ENCODE measurements at places on chromosomes 7 and 10.

DNA sequence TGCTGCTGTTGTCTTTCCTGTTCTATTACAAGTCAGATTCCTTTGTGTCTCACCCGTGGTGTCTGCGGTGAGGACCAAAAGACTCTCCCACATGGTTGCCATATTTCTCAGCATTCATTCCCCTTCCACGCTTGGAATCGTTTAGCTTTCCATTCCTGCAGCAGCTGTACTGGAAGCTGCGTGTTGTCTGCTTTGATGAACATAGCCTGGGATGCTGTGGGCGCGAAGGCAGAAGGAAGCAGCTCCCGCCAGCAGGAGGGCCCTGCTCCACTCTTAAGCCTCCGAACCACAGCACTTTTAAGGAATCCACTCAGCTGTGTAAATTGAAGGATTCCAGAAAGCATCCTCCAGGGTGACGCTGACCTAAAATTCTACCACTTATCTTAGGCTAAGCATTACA, 303.6 kb upstream of the PITRM1 start:
- no peak for DNase-seq

DNA sequence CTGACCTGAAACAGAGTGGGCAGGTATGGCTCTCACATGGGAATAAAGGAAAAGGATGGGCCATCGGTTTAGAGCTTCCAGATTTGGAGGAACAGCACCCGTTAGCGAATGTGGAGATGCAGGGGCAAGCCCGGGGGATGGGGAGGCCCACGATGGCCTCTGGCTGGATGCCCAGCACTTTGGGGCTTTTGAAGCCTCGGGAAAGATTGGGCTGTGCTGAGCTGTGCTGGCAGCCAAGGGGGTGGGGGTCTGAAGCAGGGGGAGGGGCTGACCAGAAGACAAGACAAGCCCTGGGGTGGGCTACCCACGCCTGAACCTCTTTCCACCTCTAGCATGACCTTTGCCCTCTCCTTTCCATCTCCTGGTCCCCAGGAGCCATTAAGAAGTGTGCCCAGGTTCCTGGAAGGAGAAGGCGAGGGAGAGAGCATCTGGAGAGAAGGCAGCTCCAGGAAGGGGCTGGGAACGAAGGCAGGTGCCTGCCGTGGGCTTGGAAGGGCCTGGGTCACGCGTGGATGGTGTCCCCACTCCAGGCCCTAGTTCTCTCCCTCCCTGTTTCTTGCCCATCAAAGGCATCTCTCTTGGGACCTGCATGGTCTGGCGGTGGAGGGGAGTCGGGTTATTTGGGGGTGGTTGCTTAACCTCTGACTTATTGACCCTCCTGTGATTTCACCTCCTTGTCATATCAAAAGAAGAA, 39.7 kb downstream of the JAKMIP3 start:
- no peak for DNase-seq

- no peak for DNase-seq
These were observed 690.4 kb upstream of the NRP1 start for GRCh38 chr10:34024693-34025425.

- DNase-seq: no peak
These were observed 25.2 kb downstream of the ASZ1 start for GRCh38 chr7:117402109-117402508.

DNA sequence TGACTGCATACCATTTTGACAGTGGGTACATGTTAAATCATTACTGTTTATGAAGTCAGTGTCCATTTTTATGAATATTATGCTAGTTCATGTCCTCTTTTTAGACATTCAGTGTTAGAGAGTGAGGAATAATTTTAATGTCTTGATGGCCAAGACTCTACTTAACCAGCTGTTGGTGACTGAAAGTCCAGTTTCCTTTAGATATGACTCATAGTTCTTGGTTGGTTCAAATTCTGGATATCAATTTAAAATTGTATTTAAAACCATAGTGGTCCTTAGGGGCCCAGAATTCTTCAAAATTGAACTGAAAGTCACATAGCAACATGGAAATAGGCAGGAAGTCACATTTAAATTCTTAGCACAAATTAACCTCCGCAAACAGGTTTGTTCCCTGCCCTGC, 196.5 kb upstream of the PRPS1L1 start:
- DNase-seq: no peak

GRCh38 chr10:103761075-103761920, 94.1 kb downstream of the SH3PXD2A start:
- no peak for DNase-seq

DNA sequence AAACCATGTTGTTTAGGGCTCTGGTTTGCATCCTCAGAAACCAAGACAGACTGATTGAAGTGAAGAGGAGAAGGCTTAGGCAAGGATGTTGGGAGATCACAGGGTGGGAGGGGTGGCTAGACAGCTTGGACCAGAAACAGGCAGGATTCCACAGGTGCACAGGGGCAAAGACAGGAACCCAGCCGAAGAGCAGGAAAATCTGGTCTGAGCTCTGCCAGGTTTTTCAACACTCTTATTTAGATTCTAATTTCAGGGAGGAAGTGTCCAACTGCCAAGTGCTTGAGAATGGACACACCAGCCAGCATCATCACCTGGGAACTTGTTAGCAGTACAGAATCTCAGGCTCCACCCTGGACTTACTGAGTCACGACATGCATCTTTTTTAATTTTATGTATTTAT, 93.8 kb downstream of the MARCHF5 start:
- DNase-seq: no peak

DNA sequence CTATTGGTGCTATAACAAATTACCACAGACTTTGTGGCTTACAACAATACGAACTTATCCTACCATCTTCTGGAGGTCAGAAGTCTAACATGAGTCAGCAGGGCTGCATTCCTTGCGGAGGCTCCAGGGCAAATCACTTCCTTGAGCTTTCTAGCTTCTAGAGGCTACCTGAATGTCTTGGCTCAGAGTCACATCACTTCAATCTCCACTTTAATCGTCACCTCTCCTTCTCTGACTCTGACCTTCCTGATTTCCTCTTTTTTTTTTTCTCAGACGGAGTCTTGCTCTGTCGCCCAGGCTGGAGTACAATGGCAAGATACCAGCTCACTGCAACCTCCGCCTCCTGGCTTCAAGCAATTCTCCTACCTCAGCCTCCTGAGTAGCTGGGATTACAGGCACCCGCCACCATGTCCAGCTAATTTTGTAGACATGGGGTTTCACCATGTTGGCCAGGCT, 44.6 kb upstream of the ANAPC16 start:
- no peak for DNase-seq

GRCh38 chr7:153188630-153189029, 429.1 kb downstream of the ACTR3B start:
- DNase-seq: no peak

- no peak for DNase-seq
These were observed 356.8 kb downstream of the PLXDC2 start for GRCh38 chr10:20173046-20173445.

GRCh38 chr7:39527296-39527695, 38.9 kb upstream of the YAE1 start:
- no peak for DNase-seq

GRCh38 chr10:132849546-132850031, 63.6 kb upstream of the NKX6-2 start:
- no peak for DNase-seq

- no peak for DNase-seq
These were observed 503.8 kb downstream of the TCERG1L start for GRCh38 chr10:130807721-130808120.

DNA sequence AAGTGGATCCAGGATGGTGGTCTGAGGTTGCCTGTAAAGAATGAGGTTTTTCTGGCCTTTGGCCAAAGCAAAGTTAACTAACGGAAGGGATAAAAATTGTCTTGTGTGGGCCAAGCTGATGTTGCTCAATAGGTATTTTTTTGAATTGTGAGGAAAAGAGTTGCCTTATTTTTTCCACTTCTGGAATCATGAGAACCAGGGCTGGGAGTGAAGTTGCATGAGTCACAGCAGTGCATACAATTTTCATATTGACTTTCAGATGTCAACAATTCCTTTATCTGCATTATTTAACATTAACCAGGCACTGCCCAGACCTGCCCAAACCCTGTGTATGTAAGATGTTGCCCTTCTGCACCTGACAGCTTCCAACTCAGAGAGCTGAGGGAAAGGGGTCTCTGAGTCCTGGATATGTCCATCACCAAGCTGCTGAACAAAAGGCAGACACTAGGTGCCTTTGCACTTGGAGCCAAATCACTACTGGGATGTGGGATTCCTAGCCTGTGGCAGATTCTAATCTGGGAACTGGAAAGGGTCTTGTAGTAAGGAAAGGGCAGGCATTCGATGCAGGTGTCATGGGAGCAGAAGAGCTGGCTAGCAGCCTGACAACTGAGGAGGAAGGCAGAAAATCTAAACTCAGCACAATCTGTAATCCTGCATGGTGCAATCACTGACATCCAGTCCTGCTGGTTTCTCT, 52.3 kb upstream of the SLC35B4 start:
- DNase-seq: no peak

- DNase-seq: no peak
These were observed 17.1 kb downstream of the PDCD11 start for GRCh38 chr10:103413564-103413963.

DNA sequence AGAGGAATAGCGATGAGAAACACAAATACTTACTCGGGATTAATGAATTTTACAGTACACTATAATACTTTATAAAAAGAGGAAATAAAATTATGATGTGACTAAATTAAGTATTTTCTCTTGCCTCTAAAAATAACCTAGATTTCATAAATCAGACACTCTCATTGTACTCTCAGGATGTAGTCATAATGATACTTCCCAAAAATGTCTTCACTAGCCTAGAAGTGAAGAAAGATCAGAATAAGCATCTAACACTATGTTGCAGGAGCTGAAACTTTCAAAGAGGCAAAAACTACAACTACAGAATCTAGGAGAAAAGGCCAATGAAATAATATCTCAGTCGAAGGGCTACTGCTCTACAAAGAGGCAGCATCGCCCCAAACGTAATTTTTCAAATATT, 49.4 kb downstream of the DNAJC1 start:
- no peak for DNase-seq

DNA sequence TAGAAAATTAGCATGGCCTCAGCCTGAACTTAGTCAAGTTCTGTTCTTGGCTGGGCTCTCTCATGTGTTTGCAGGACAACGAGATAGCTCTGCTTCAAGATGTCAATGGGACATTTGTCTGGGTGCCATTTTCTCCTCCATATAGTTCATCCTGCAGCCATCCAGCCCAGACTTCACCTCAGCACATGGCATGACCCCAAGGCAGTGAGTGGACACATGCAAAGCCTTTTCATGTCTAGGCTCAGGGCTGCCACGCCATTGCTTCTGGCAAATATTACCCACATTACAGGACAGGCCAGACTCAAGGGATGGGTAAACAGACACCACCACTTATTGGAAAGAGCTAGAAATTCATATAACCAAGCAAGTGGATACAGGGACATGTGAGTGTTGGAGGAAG, 9.3 kb downstream of the AKR1C3 start:
- DNase-seq: no peak

GRCh38 chr7:16136896-16137295, 284.4 kb downstream of the CRPPA start:
- no peak for DNase-seq

DNA sequence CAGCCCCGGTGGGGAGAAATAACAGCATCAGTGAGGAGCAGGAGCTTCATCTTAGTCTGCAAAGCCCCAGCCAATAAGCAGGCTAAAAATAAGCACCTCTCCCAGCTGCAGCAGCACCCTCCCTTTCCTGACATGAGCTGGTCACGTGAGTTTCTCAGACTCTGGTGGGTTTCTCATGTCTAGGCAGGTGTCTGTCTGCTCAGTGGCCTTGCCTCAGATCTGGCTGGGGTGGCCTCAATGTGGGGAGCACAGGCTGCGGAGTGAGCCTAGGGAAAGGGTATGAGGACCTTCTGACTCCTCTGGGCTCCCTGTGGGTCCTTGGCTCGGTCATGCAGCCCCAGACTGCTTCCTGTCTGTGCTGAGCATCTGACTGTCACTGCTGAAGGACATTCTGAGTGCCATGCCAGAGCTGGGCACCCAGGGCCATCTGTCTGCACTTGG, 81.6 kb upstream of the LRRC4 start:
- no peak for DNase-seq

DNA sequence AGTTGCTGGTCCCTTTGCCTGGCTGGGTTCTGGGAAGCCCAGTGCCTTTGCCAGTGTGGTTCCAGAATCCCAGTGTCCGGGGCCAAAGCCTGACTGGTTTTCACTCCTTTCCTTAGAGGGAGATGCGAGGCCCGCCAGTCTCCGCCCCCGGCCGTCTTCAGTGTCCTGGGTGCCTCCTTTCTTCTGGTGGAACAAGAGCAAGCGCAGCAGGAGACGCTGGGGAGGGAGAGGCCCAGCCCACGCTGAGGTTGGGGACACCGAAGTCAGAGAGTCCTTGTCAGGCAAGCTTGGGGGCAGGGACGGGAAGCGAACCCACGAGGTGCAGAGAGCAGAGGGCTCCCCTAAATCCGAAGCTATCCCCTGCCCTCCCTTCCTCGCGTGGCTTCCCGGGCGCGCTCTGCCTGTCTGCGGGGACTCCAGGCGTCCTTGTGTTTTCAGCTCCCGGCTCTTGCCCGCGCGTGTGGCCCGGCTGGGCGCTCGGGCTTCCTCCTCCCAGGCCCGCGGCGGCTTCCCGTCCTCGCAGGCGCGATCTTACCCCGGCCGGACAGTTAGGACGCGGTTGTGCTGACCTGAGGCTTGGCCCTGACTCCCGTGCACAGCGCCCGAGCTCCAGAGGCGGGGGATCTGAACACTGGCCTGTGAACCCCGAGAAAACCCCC, 60.6 kb upstream of the UBE3C start:
- no peak for DNase-seq

DNA sequence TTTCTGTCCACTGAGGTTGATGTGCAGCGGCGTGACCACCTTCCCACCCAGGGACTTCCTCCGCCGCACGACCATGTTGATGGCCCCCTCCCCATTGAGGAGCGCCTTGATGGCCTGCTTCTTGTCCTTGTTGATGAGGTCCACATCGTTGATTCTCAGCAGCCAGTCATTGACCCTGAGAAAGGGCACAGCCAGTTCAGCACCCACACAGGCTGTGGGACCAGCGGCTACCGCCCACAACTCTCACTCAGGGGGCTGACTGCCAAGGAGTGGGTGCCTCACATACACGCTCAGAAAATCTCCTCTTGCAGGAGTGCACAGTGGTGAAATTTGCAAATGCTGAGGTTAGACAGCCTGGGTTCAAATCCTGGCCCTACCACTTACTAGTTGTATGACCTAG, 97.2 kb downstream of the DLG5 start:
- no peak for DNase-seq

DNA sequence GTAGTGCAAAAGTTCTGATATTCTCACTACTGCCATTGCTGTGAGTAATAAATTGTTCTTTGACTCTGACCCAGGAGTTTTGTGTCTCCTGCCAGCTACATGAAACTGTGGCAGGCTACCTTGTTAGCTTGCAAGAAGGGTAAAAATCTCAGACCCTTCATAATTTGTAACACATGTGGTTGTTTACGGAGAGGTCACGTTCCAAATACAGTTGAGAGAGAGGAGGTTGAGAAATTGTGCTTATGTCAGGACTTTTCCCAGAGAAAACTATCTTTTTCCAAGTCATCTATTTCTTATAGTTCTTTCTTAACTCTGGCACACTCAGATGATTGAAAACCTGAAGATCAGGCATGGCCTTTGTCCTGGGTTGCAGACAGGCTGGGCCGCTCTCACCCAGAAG, 114.4 kb upstream of the SVIL start:
- DNase-seq: no peak
